Activated B cell treated with CpG ODN at 0.5 μM for 24 hours (primary cell): ENCODE measurements at places on chromosomes 2 and 18. TPM values are rescaled to one million over a fixed set of nuclear protein-coding genes. Genes with fewer than 3 reads are reported as not detected.

GRCh38 chr2:151052850-151053660 lies 208.6 kb downstream of the RBM43 start:
- DNase-seq: no peak

DNA sequence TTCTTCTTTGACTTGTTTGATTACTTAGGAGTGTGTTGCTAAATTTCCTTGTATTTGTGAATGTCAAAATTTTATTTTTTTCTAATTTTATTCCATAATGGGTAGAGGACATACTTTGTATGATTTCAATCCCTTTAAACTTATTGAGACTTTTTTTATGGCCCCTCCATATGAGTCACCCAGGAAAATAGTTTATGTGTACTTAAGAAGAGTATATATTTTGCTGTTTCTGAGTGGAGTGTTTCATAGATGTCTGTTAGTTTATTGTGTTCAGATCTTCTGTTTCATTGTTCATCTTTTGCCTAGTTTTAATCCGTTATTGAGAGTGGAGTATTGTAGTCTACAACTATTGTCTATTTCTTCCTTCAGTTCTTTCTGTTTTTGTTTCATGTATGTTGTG lies 81.9 kb downstream of the EPB41L5 start:
- DNase-seq: no peak

DNA sequence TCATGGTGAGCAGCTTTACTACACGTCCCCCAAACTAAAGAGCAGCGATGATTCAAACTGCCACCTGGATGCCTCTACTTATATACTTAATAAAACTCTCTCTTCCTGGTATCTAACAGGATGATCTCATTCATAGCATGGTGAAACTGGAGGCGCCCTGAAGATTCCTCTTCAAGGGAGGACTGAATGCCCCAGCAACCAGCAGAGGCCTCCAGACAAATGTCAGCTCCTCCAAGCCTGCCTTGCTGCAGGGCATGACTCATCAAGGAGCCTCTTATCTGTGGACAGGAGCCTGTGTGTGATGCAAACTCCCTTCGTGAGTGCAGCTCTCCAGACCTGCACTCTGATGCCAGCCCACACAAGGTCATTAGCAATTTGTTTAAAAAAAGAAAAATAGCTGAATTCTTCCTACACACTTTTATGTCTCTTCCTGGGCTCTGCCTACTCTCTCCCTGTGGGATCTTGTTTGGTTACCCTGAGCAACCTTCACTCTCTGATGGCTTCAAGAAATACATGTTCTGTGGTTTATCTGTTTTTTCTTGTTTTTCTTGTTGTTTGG lies 30.2 kb downstream of the LONRF2 start:
- no peak for DNase-seq

- DNase-seq: no peak
Observed at GRCh38 chr2:132669908-132670495, at the start of gene LYPD1. Gene LYPD1 (minus strand): TSS chr2:132670205. CDS start chr2:132669932, 273 bp downstream.

ATP6V1C2 gene
- 3.3 and 3.5 TPM in 2 replicates for total RNA-seq

DNA sequence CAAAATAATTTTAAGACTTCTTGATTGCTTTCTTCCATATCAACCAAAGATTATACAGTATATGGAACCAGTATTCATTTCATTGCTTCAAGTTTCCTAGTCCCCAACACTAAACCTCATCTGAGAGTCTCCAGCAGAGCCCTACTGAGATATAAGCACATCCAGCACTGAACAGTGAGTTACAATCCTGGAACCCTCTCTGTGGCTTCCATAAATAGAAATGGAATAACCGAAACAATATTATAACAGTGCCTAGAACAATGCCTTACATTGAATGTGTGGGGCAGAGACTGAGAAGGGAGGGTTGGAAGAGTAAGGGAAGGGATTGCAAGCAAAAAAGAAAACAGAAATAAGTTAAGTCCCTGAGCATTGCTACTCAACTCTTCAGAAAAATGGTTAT lies 18.9 kb downstream of the AAK1 start:
- no peak for DNase-seq

DNA sequence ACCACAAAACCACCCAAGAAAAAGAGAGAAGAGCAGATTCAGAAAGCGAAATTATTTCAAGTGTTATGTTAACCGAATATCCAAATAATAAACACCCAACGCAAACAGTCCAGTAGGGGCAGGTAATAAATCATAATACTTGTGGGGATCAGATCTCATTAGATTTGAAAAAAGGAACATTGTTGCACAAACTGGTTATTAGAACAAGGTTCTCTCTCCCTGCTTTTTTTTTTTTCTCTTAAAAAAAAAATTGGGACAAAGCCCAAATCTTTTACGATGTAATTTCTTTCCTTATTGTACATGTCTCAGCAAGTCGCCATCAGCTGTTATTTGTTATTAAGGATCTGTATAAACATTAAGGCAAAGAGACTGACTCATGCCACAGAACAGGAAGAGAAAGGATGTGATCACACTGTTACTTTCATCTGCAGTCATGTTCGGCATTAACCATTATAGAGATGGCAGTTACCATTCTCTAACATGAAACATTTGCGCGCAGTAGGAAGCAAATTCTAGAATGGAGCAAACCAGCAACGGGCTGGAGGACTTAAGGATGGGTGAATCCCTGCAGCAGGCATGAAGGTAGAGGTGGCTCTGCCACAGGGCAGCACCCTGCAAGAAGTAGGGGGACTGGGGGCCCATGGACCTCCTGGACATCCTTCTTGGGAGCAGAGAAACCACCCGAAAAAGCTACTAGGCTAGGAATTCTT lies 42.0 kb downstream of the EPHA4 start:
- no peak for DNase-seq

GALNT5 gene
- not detected in 2 replicates for total RNA-seq
